Fibroblast of skin of back (primary cell): ENCODE measurements at places on chromosomes 11 and 22.

GRCh38 chr11:6629892-6630631 is 10.8 kb upstream of the TPP1 start:
- no peak for DNase-seq

- no peak for DNase-seq
Observed at GRCh38 chr22:35318346-35319215, 18.9 kb downstream of the TOM1 start.

DNA sequence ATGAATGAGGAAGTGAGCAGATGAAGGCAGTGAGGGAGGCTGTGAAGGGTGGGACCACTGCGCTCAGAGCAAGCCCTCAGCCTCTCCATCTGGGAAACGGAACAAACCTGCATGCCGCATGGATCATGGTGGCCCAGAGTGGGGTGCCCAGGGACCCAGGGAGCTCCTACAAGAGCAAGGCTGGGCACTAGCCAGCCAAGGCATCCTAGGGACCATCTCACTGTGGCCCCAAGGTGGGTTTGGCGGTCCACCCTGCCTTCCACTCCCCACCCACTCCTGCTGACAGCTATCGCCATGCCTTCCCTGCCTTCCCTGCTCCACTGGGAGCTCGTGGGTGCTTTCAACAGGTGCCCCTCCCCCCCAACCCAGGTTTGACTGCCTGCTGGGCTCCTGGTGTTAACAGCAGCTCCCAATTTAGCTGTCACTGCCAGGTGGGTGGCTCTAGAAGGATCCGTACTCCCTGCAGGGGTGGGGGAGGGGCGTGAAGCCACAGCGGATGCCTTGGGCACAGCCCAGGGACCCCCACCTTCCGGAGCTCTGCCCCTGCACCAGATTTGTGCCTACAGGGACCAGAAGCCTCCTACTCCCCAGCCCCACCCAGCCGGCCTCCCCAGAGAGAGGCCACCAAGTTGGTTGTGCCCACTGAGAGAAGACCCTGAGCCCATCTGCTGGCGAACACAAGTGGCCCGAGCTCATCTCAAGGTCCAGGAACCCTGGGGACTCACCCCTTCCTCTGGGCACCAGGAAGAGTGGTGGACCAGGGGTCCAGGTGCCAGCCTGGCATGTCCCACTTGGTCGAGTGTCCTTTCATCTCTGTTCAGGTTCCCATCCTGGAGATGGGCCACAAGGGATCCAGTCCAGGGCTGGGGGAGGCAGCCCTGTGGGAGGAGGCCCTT is 29.7 kb upstream of the PRODH start:
- DNase-seq, result no peak

DNA sequence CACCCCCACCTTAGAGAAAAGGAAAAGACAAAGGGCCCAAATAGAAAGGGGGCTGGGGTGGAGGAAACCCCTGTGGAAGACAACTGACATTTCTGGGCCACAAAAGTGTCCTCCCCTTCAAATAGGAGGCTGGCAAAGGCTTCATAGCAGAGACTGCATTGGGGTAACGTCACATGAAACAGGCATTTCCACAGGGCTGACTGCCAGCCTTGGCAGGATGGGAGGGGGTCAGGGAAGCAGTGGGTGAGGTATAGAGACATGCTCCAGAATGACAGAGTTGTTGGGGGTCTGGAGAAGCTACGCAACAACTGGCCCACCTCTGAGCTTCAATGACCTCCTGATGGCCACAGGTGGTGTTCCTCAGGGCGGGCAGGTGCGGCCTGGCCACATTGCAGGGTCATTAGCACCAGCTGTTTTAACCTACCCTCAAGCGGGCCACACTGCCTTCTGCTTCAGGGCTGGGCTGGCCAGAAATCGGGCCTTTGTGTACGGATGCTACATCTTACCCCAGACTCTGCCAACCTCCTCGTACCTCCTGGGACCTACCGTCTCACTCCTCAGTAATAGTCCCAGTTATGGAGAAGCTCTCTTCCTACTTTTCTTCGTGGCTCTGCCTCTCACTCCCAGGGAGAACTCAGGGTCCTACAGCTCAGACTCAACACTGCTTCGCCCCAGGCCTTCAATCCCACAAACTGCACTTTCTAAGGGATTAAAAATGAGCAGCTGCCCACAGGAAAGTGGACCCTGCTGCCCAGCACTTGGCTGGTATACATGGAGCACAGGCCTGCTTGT is 160.0 kb upstream of the NCAM1 start:
- DNase-seq, result no peak

GRCh38 chr11:6864438-6864837 is 1.6 kb downstream of the OR10A2 start:
- DNase-seq, result peak; percentile 21

- DNase-seq, result no peak
Observed at GRCh38 chr11:70790671-70791300, 392.5 kb downstream of the CTTN start.

DNA sequence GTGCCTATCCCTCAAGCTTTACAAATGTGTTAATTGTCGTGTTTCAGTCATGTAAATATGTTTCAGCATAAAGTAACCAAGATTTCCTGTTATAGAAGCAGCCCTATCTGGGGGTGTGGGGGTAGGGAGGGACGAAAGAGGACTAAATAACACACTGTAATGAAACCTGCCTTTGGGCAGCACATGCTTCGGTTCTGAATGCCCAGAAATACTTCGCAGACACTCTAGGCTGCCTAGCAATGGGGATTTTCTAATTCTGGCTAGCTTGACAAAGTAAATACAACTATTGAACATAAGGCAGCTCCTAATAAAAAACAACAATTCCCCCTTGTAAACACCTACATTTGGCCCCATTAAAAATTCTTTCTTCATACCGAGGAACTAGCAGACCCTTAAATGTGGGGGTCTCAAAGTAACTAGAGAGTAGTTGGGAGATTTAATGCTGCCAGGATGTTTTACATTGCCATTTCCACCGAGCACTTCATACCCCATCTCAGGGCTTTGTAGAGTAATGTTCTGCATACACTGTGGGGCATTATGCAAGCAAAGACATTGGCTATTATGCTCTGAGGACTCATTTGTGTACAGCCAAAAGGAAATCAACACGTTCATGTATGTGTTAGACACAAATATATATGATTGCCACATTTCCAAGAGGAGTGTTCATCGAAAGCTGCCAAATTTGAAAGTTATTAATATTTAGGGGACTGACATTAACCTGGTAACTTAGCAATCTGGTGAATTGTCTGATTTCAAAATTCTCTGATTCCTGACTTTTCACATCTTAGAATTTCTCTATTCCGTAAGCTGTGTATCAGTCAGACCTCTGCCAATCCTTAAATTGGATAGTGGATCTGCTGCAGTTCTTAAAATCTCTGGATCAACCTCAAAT is 42.1 kb downstream of the PAX6 start:
- no peak for DNase-seq

DNA sequence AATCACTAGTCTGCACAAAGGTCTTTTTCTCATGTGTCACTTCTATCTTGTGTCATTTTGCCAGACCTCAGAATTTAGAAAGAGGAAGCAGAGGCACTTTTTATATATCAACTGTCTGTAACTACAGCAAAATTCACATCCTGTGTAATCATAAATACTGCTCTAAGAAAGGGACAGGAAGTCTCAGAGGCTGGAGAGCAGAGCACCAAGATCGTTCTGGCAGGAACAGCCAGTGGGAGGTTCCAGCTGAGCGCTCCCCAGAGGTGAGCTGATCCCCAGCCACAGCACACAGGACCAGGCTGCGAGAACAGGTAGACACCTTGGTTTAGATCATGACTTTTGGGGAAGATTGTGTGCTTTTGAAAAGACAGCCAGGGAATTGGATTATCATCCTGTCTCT is at the start of gene MS4A7:
TSS of gene MS4A7 (plus strand) at position 179 of the 400 bp plus-strand sequence. CDS start 4,610 bp downstream, outside the sequence.
- no peak for DNase-seq

DNA sequence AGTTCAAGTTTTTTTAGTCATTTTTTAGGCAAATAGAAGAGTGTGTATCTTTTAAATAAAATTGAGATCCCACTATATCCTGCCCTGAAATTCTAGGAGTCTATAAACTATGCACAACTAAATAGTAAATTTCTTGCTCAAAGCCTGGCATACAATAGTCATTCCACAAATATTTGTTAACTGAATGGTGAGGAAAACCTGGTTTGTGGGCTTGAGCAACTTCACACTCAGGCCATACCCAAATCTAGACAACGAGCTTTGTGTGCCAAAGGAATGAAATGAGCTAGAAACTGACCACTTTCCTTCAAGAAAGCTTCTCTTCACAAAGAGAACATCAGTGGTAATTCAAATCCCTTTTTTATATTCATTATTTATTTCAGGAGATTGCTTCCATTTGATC is 39.6 kb upstream of the AMOTL1 start:
- DNase-seq, result peak; percentile 29

DNA sequence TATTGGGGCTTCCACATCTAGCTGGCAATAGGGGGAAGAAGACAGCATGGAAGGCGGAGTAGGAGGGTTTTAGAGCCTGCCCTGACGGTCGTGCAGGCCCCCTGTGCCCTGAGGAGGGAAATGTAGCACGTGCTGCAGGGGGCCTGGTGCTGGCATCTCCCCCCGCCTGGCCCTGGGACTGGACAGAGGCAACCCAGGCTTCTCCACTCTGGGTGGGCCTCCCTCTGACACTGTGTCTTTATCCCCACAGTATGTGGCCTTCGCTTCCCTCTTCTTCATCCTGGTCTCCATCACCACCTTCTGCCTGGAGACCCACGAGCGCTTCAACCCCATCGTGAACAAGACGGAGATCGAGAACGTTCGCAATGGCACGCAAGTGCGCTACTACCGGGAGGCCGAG is 36.8 kb downstream of the KCNC1 start:
- no peak for DNase-seq

GRCh38 chr11:29962243-29962642 is 54.6 kb downstream of the KCNA4 start:
- DNase-seq, result no peak

DNA sequence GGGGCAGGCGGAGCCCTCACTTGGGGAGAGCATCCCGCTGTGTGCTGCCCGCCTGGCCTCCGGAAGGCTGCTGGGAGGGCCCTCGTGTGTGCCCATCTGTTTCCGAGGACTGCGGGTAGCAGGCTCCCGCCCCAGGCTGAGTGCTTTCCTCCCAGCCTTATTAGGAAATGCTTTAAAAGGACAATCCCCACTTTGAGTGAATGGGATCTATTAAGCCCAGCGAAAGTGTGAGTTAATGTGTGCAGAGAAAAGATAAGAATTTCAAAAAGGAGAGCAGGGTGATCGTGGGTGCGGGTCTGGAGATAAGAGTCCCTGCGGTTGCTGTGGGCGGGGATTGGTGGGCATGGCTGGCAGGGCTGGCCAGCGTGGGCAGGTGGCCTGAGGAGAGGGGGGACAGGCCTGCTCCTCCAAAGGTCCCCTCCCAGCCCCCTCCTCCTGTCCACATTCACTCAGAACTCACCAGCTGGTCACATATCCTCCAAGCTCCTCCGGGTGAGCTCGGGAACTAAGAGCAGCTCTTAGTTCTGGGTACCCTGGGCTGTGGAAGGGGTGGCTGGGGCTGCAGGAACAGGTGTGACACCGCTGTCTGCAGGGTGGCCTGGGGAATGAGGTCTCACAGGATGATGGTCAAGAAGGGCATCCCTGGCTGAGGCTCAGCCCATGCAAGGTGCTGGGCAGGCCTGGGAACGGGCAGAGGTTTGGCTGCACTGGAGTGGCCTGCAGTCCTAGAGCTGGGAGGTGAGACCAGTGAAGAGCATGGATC is 1260.3 kb downstream of the BRD1 start:
- peak; percentile 68 for DNase-seq

DNA sequence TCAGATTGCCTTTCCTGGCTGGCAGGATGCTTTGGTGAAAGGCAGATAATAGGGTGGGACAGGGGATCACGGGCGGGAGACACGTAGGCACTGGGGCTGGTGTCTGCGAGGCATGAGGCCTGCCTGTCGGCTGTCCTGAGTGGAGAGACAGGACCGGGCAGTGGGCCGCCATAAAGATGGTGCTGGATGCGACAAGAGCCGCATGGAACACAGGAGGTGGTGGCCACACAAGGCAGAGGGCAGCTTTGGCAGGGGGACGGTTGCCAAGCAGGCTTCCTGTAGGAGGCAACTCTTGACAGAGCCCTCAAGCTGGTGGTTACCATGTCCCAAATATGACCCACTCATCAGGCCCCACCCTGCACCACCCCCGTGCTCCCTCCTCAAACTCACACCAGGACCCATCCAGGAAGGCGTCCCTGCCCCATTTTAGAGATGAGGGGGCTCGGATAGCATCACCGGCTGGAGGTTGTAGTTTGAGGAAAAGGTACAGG is 4.9 kb upstream of the PPARA start:
- no peak for DNase-seq

DNA sequence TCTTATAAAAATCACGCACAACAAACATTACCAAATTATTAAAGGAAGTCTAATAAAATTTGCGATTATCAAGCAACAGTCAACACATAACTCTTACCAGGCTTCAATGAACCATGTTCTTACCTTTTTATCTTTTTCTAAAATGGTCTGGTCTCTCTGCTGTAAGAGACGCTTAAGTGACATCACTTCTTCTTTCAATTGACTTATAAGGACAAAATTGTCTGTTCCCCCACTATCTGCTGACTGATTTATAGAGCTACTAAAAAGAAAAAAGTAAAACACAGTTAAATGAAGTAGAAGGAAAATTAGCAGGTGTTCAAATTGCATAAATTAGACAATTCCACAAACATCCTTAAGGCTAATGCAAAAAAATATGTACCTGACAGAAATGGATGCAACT is 10.9 kb downstream of the FAM76B start:
- DNase-seq, result no peak

- DNase-seq, result peak; percentile 16
Observed at GRCh38 chr11:61482513-61482912, 26.0 kb upstream of the LRRC10B start.

DNA sequence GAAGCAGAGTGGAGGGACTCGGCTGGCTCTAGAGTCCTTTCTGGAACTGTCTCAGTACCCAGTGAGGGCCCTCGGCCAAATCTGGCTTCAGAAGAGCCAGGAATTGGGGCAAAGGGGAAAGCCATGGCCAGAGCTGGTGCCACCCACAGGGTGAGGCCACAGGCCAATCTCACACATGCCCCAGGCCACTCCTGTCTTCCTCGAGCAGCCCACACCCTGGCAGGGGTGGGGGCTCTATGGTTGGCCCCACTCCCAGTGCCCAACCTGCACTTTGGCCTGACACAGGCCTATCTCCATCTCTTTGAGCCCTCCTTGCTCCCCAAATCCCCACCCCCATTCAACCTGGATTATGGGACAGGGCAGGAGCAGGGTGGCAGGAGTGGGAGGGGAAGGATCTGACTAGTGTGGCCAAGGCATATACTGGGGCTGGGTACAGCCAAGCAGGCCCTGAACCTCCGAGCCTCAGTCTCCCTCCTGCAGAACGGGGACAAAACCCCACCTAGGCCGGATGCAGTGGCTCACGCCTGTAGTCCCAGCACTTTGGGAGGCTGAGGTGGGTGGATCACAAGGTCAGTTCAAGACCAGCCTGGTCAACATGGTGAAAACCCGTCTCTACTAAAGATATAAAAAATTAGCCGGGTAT is 6.9 kb downstream of the TST start:
- no peak for DNase-seq

DNA sequence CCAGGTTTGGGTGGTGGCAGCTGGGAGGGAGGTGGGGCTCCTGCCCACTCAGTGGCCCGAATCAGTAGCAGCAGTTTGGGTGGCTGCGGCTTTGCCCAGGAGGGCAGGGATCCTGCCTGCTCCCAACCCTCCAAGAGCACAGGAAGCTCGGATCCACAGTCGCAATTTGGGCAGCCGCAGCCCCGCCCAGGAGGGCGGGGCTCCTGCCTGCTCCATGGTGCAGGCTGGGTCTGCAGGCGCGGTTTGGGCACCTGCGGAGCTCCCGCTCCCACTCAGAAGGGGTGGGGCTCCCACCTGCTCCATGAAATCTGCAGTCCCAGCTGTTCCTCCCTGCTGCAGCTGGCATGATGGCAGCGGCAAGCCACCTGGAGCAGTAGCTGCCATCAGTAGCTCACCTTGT is 38.1 kb upstream of the CALCB start:
- DNase-seq, result no peak

- no peak for DNase-seq
Observed at GRCh38 chr22:19705181-19705934, 8.9 kb upstream of the SEPTIN5 start.
